ENCODE measurements at places on chromosomes 3 and 15. TPM values are rescaled to one million over a fixed set of nuclear protein-coding genes. Genes with fewer than 3 reads are reported as not detected.

SERP1 gene
- total RNA-seq: 123 TPM

GRCh38 chr15:55917881-55918296 lies 75.5 kb downstream of the NEDD4 start:
- no peak for DNase-seq

DNA sequence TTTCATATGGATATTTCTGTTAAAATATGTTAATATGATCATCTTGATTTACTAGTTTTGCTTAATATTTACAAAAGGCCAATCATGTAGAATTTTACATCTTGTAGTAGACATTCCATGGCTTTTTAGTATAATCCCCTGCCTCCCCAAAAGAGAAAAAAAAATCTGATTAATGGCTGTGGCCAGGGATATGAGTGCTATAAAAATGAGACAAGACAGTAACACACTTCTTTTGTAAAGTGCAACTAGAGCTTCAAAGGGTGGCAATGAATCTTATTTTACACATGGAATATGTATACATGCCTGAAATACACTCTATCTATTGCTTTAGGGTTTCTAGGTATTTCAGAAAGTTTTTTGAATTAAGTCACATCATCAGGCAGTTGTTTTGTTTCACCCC lies 112.2 kb upstream of the NANOGP8 start:
- DNase-seq: no peak

DNA sequence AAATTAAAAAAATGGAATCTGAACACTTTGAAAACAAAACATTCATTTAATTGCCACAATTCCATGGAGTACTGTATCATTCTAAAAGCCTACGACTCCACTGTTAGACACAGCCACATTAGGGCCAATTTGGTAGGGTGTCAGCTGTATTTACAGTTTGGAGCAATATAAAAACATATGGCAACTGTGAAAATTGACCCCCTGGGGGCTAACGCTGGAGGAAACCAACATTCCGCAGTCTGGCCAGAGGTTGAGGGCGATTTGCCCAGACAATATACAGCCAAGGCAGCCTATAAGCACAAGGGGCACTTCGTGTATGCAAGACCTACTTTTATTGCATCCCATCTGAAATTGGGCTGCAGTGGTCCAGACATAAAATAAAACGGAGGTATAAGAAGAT lies 476.5 kb upstream of the WNT5A start:
- no peak for DNase-seq

TRAK1 gene
- 18.5 TPM for total RNA-seq

DNA sequence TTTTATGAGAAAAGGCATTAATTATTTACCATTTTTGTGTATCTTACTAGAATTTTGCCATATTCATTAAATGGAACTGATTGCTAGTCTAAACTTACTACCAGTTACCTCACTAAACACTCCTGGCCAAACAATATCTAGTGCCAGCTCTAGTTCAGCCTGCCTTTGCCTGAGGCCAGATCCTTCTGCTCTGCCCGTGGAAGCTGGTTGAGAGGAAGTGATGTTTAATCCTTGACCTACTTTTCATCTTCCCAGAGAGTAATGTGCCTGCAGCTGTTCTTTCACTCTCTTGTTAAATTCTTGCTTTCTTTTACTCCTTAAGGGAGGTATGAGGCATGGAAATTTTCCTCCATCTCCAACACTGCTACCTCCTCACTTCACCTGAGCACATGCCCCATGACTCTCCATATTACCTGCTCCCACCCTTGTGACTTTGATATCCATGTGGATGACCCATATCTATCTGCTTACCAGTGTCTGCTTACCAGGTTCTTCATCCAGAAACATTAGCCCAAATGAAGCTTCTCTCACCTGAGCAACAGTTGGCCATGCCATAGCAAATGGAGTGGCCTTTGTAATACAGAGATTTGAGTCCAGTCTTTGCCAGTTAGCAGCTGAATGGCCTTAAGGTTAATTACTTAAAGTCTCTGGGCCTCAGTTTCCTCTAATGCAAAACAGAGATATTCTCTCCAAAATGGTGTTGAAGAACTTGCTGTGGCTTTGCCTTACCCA lies 53.4 kb downstream of the UBE2E1 start:
- no peak for DNase-seq

GRCh38 chr15:88256279-88257230 lies at the start of gene NTRK3:
NTRK3 (minus strand) TSS chr15:88256739; CDS start chr15:88256153, 586 bp downstream.
- DNase-seq: no peak

GRCh38 chr3:106745344-106746168 lies 631.7 kb upstream of the CCDC54 start:
- no peak for DNase-seq

LSAMP gene
- 0.03 TPM for total RNA-seq

- DNase-seq: no peak
Observed at GRCh38 chr3:162168715-162169114, 672.1 kb downstream of the OTOL1 start.

GRCh38 chr3:194381460-194381875 lies 11.9 kb upstream of the LRRC15 start:
- no peak for DNase-seq
